ENCODE measurements at places on chromosomes 12 and 14. TPM values are rescaled to one million over a fixed set of nuclear protein-coding genes. Genes with fewer than 3 reads are reported as not detected.

ENDOU gene
- total RNA-seq, result not detected

ZDHHC22 gene
- total RNA-seq, result not detected

WDHD1 gene
- total RNA-seq, result 27.0 TPM

OR6C75 gene
- total RNA-seq, result not detected

CYP27B1 gene
- total RNA-seq, result not detected

COX8C gene
- total RNA-seq, result not detected

SCN8A gene
- 17.2 TPM for total RNA-seq

TUBA1C gene
- 54.7 TPM for total RNA-seq

HOXC4 gene
- total RNA-seq, result 0.36 TPM

GPR137C gene
- 0.49 TPM for total RNA-seq

TOMM20L gene
- total RNA-seq, result not detected

POC1B gene
- total RNA-seq, result 19.3 TPM

RAD9B gene
- total RNA-seq, result 5.5 TPM

AQP2 gene
- total RNA-seq, result not detected

CMA1 gene
- not detected for total RNA-seq

HCAR2 gene
- total RNA-seq, result not detected

All from fibroblast of the aortic adventitia (primary cell).